ENCODE measurements at places on chromosomes 7 and 10. TPM values are rescaled to one million over a fixed set of nuclear protein-coding genes. Genes with fewer than 3 reads are reported as not detected.
A peak's percentile ranks its signal among the peaks of the same experiment; 100 is the strongest.

HECTD2 gene
- 5.7 TPM for total RNA-seq

HYAL4 gene
- 0.37 TPM for total RNA-seq

MKI67 gene
- 33.3 TPM for total RNA-seq

TMEM213 gene
- not detected for total RNA-seq

SPDYE16 gene
- total RNA-seq: not detected

GRCh38 chr10:15344876-15345285 is 26.2 kb downstream of the FAM171A1 start:
- DNase-seq: peak; percentile 41

- DNase-seq: peak; percentile 57
These were observed 112.5 kb upstream of the RHEB start for GRCh38 chr7:151631953-151632749.

Data from H4 (cell line).